ENCODE measurements at places on chromosomes 11 and 22.

DNA sequence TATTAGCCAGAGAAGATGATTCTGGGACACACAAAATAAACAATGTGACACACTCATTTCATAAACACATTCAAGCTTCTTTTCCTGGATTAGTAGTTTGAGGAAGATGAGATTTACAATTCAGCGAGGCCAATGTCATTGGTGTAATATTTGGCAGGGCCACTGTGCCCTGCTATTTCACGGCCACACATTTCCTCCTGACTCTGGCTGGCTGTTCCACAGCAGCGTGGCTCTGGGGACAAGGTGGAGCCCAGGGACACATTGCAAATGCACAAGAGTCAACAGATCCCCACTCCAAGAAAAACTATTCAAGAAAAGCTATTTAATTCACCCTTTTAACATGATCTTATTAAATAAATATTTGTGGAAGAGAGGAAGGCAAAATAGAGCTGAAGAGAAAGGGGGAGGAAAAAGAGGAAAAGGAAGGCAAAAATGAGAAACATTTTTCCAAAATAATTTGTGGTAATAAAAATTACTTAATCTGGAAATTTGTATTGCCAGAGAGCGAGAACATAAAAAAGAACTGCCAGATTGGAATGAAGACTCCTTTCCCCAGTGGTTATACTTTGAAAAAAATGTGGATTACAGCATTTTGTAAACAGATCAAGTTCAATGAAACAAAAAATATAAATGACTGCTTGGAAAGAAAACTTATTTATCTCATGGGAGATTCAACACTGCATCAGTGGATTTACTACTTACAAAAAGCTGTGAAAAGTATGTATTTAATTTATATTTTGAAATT lies 27.1 kb downstream of the NXPE2 start:
- no peak for DNase-seq

- no peak for DNase-seq
Observed at GRCh38 chr22:35777335-35777975, 59.8 kb downstream of the APOL5 start.

DNA sequence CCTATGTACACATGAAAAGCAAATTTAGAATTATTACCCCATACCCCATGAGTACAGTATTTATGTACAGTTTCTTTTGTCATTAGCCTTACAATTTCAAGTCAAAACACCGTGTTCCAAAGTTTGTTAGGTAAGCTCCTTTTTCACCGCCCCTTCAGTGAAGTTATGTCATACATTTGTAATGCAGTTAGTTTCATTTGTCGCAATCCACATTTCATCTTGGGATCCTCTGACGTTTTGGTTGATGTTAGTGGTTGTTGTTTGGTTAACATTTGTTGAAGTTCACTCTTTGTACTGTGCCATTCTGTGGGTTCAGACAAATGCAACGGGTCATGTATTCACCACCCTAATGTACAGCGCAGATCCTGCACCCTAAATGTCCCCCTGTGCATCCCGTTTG lies 45.2 kb downstream of the ARHGEF12 start:
- no peak for DNase-seq

DNA sequence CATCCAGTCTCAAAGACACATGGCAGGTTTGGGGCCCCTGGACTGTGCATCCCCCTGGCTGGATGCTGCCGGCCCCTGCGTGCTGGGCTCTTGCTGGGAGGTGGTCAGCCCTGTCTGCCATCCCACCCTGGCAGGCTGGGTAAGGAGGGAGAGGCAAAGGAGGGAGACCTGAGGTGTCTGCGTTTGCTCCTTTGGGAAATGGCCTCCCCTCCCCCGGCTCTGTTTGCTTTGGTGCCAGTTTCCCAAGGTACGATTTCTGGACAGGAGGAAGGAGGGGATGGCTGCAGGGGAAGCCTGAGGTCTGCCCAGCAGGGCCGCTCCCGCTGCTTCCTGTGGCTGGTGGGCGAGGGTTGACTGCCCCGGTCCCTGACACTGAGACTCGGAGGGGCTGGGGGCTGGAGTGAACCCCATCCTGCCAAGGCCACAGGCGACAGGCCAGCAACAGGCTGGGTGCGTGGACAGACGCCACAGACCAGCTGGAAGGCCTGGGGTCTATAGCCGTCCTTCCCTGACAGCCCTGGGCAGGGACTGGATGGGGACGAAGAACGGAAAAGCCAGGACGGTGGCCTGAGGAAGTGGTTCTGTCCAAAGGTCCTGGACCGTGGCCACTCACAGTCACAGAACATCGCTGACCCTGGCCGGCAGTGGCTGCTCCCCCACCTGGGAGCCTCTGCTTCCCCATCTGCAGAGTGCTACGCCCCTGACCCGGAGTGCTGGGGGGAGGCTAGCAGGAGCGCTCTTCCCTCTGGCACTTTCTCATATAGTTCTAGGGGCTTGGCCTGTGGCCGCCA lies 38.0 kb downstream of the OSBPL5 start:
- DNase-seq, result no peak

GRCh38 chr11:64711956-64712362 lies 11.0 kb downstream of the NRXN2 start:
- no peak for DNase-seq

DNA sequence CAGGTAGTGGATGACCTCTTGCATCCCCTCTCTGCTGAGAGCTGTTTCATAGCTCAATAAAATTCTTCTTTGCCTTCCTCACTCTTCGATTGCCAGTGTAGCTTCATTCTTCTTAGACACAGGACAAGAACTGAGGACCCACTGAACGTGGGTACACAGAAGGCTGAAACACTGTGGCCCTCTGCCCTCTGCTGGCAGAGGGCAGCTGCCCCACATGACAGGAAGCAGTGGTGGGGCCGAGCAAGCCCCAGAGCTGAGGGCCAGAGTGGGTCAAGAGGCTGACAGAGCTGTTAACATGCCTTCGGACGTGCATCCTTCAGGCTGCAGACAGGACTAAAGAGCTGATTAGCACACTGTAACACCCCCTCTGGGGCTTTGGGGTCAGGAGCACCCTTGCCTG lies 15.6 kb downstream of the SMC1B start:
- peak; percentile 34 for DNase-seq

- no peak for DNase-seq
Observed at GRCh38 chr11:60477035-60477445, 15.5 kb upstream of the MS4A12 start.

- DNase-seq, result no peak
Observed at GRCh38 chr11:40542821-40543220, 916.6 kb downstream of the LRRC4C start.

GRCh38 chr22:31937341-31937740 lies 7.0 kb upstream of the YWHAH start:
- no peak for DNase-seq

GRCh38 chr11:119055901-119056300 lies 1.1 kb downstream of the HYOU1 start:
- DNase-seq, result no peak

GRCh38 chr11:20048246-20048645 lies 112.0 kb downstream of the DBX1 start:
- no peak for DNase-seq

GRCh38 chr11:32580967-32581366 lies 2.7 kb upstream of the EIF3M start:
- DNase-seq, result no peak

DNA sequence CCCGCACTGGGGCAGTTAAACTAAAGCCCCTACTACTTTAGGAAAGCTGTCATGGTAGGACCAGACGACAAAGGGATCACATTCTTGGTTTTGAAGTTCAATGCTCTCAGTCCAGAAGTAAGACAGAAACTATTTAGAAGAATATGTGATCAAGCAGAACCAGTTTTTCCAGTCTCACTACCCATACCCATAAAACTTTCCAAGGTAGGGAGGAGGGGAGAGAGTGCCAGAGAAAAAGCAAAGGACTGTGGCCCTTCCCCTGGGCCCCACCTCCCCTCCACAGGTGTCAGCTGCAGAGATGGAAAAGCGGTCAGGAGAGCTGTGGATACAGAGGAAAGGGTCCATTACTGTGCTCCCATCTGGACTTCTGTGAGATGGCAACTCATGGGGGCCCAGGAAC lies 587.1 kb downstream of the SOX6 start:
- DNase-seq, result no peak

DNA sequence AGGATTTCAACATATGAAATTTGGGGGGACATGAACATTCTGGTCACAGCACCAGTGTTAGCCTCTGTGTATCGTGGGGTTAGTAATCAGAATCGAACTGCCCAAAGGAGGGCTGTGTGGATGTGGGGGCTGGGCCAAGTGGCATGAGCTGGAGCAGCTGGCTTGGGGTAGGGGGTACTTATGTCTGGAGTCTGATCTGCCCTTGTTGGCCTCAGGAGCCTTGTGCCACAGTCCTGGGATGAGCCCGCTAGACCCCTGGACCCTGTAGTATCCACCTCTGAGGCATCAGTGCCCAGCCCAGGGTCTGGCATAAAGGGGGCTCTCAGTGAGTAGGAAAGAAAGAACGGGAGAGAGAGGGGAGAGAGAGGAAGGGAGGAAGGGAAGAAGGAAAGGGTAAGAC lies 67.3 kb downstream of the LRRC32 start:
- DNase-seq, result no peak

- DNase-seq, result no peak
Observed at GRCh38 chr11:95266751-95267374, 35.9 kb upstream of the SESN3 start.

- DNase-seq, result no peak
Observed at GRCh38 chr22:27594474-27595134, 207.0 kb downstream of the MN1 start.

DNA sequence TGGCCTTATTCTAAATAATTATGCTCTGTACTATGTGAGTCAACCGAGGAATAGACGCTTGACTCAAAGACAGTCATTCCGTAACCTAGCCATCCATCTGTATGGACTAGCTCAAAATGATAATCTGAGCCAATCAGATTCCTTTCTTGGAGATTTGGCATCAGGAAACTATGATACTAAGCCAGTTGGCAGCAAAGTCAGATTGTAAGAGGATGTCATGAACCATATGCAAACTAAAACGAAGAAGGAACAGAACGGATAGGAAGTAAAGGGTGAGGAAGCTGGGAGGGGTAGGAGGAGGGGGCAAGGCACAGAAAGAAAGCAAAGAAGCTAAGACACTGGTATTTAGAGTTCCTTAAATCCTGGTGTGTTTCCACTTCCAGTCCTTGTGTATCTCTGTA lies 10.7 kb upstream of the SESN3 start:
- DNase-seq, result no peak

DNA sequence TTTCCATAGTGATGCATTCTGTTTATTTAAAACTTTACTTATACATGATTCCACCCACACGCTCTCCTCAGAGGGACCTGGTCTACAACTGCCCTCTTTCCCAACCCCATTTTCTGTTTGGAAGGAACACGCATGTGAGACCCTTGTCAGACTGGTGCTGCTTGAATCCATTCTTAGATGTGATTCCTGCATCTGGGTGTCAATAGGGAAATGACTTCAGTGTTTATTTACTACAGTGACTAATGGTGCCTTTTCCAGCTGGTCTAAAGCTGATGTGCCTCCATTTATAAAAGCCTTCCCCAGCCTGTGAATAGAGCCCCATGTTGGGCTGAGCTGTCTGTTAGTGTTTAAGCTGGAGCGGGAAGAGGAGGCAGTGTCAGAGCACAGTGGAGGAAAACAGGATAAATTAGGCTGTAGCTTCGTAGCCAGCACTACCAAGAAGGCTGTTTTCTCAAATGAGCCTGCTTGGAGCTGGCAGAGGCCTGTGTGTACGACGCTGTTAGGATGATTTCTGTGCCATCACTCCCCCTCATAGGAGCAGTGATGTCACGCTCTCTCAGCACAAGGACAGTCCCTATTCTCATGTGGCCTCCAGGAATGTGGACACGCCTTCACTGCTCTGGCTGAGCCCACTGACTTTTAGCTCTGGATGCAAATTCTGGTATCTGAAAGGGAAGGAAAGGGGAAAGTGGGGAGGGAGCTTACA lies 18.9 kb upstream of the C11orf96 start:
- DNase-seq, result no peak

DNA sequence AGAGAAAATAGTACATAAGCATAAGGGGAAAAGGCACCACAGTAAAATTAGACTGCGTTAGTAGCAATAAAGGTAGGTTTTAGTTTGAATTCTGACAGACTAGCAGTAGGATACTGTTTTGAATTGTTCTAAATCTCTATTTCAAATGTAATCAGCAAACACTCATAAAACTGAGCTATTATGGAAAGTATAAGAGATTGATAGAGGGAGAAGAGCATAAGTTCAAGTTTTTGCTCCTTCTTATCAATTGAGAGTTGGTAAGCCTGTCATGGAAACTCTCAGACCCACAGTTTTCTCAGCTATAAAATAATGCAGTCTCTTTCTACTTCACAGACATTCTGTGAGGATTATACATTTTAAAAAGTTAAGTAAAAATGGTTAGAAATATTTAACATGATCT lies 840.2 kb upstream of the CNTN5 start:
- no peak for DNase-seq

DNA sequence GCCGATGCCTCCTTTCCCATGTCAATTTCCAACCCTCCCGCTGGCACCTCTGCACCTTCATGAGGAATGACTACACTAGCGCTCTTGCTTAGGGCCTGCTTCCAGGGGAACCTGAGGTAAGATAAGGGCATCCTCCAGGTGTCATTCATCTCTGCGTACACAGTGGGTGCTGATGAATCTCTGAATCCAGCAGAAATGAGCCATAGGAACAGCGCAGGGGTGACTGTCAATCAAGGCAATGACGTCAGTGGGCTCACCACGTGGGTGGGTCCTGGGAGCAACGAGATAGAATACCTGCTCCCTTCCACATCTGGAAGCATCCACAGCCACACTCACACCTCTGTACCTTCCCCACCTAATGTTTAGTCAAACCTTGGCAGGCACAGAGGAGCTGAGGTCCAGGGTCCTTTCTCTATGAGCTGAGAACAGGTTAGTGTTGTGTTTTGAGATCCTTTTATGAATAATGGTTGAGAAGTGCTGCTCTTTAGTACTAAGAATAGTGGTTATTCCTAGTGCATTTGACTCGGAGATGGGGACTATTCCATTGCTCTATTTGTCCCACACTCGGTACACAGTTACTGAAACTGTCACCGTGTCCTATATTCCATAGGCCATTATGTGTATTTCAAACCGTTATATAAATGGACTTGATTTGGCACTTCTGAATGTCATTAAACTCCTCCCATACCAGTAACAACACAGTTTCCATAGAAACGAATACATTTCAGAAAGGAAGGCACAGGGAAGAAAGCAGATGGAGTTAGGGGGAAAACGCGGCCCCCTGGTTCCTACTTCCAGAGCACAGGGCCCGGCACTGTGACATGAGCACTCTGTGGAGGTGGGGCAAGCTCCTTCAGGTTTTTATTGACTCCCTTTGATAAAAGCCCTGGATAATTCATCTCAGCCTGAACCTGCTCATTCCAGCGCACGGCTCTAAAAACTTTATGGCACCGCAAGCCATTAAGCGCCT lies 193.4 kb downstream of the ST3GAL4 start:
- DNase-seq, result no peak

GRCh38 chr22:32411829-32412592 lies at the start of gene RTCB:
RTCB (minus strand) TSS chr22:32412247; CDS start chr22:32412156, 91 bp downstream.
- peak; percentile 93 for DNase-seq

GRCh38 chr11:125401746-125402145 lies 94.3 kb downstream of the FEZ1 start:
- DNase-seq, result no peak
